Stimulated activated CD4-positive, alpha-beta T cell treated with anti-CD3 and anti-CD28 coated beads, Interleukin-1b, Interleukin-23, amount 100 ng/mL, for 1 hour (primary cell): ENCODE measurements at places on chromosomes 7 and 10.

DNA sequence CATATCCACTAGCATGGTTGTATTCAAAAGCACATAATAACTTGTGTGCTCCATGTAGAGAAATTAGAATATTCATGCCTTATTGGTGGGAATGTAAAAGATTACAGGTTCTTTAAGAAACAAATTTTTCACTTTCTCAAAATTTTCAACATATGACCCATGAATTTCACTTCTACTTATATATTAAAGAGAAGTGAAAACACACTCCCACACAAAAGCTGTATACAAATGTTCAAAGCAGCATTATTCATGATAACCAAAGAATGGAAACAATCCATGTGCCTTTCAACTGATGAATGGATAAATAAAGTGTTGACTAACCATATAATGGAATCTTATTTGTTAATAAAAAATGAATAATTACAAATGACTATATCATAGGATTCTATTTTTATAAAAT is 694.5 kb upstream of the PCDH15 start:
- no peak for DNase-seq

- DNase-seq = no peak
Measured at GRCh38 chr7:27032839-27033238, 63.0 kb downstream of the HOXA1 start.

- DNase-seq = no peak
Measured at GRCh38 chr10:99232360-99232999, 3.2 kb downstream of the HPSE2 start.

DNA sequence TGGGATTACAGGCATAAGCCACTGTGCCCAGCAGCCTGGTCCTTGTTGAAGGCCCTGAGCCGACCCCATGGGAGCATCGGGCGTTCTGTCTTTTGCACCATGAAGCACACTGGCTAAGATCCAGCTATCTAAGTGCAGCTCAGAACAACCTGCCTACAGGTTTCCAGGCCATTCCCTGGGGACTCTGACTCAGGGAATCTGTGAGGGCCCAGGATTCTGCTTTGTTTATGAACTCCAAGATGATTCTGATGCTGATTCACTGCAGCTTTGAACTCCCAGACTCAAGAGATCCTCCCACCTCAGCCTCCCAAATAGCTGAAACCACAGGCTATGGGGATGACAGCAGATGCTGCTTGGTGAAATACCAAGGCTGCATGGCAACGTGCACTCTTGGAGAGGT is 30.2 kb downstream of the NPTX2 start:
- no peak for DNase-seq

DNA sequence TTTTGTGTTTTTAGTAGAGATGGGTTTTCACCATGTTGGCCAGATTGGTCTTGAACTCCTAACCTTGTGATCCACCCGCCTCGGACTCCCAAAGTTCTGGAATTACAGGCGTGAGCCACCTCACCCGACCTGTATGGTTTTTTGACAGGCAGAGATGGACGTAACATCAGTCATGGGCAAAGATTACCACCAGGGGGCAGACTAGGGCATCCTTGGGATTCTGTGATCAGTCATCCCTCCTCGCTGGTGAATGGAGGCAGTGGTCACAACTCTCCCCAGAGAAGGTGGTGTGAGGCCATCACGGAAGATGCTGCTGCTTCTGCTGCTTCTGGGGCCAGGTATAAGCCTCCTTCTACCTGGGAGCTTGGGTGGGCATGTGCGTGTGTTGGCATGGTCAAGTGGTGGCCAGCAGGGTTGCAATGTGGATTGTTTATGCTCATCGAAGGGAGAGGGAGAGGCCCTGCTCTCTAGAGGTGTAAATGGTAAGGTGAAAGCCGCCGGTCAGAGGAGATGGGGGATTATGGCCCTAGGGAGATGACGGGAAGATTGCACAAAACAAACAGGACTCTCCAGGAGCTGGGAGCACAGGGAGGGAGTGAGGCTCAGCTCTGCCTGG is 122.7 kb upstream of the PRSS1 start:
- peak; percentile 53 for DNase-seq

GRCh38 chr7:32618987-32619386 is 123.7 kb downstream of the AVL9 start:
- DNase-seq = no peak

DNA sequence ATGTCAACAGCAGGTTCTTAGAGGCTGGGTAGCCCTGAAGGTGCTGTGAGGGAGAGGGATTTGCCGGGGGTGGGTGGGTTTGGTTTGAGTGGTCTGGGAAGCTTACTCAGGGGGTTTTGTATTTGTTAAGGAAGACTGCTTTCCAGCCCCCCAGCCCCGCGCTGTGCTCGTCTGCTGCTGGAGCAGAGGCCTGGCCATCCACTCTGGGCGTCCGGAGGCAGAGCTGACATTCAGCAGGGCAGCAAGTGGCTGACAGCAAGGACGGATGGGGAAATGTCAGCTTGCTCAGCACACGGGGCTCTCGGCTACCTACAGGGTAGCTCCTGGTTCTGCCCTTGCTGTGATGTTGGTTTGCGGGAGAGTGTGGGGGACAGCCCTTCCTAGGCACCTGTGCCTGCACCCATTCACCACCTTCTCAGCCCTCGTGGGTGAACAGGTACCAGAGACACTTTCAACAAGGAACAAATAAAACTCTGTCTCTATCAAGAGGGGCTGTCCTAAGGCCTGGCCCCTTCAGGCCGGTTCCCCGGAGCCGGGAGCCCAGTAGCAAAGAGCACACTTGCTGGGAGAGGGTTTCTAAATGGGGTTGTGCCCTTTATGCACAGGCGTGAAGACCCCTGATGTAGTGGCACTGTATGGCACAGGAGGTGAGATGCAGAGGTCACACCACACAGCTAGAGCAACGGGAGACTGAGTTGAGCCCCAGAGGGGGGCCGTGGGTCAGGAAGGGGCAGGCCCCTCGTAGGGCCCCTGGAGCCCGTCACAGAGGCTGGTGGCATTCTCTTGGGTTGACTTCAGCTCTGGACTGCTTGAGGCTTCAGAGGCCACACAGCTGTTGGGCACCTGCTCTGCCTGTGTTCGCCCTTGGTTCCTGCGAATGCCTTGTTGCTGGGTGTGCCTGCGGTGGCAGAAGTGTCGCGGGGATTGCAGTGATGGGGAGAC is 72.2 kb upstream of the SHH start:
- no peak for DNase-seq

GRCh38 chr10:69956741-69957230 is 95.9 kb upstream of the MACROH2A2 start:
- DNase-seq = no peak

DNA sequence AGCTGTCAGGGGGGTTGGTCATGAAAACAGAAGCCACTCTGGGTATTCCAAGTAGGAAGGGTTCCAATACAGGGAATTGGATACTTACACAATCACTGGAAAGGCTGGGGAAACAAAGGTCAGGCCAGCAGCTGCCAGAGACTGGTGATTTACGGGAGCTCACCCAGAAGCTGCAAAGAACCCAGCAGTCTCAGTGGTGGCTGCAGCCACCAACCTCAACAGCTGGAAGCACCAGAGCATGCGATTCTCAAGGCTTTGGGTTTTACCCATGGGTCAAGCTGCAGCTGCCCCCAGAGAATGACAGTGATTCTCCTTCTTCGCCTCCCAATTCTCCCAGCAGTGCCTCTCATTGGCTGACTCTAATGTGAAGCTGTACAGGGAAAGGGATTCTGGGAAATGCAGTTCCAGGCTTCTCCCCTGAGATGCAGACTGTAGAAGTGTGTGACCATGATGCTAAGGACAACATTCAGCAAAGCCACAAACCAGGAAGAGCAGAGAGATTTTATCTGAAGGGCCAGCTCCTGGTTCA is 107.2 kb upstream of the TCF7L2 start:
- DNase-seq = no peak

- DNase-seq = no peak
Measured at GRCh38 chr10:80739963-80740715, 202.4 kb downstream of the SH2D4B start.

- no peak for DNase-seq
Measured at GRCh38 chr7:101764221-101764620, 53.2 kb upstream of the CUX1 start.

DNA sequence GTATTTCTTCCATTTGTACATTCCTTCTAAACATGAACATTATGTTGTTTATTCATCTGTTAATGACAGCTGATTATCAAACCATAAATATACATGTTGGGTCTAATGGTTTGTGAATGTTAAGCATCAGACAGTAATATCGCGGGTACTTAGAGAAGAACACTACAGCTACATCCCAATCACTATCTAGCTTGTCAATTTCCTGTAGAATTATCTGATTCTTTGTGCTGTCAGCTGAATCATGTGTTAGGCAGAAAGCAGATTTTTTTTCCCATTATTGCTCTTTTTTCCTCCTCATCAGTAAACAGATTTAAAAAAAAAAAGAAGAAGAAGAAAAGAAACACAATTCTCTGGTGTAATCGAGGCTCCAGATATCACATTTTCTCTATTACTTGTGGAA is 183.6 kb upstream of the CTBP2 start:
- no peak for DNase-seq

DNA sequence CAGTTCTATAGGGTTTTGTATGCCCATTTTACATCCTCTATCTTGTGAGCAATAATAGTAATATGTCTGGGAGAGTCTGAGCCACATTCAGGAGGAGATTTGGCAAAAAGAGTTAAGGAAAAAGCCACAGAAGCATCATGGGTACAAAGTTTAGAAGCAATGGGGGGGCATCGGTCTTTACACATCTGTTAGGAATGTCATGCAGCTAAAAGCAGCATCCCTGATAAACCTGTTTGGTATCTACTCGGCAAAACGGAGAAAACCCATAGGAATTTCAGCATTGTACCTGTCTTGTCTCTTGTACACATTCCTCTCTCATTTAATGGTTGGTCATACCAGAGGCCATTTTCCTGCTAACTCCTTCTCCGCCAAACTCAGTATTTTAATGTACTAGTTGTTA is 12.5 kb upstream of the HERPUD2 start:
- no peak for DNase-seq

- DNase-seq = no peak
Measured at GRCh38 chr10:31536302-31536701, 217.3 kb downstream of the ZEB1 start.

DNA sequence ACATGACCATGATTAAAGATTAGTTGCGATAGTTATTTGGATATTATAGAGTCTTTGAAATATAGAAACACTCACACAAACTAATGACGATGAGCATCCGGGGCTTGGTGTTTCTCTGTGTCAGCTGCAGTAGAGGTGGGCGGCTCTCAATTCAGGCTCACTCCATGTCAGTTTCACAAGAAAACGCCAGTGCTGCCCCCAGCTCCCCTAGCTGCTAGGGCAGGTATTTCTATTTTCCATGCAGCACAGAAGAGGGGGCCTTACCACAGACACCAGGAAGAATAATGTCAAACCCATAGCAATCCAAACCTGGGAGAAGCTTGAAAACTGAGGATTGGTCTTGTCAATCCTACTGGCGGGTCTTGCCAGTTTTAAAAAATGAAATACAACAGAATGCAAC is 197.1 kb downstream of the PHTF2 start:
- DNase-seq = no peak

- no peak for DNase-seq
Measured at GRCh38 chr10:49356181-49356580, 39.7 kb downstream of the DRGX start.

- no peak for DNase-seq
Measured at GRCh38 chr7:156928406-156928747, 21.1 kb upstream of the NOM1 start.

DNA sequence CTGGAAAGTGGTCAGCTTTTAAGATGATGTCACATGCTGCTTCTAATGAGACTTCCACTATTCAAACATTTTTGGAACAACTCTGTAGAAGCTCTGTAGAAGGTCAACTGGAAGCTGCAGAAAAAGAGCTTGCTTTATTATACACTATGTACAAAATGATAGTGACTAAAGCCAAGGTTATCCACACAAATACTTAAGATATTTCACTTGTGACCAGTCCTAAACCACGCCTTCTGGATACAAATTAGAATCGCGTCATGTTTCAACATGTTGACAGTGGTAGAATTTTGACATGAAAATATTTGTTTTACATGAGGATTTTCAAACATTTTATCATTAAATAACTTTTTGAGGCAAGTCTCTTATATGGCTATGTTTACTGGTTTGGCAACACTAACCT is 499.6 kb upstream of the PHF14 start:
- DNase-seq = no peak

GRCh38 chr7:158028290-158028941 is 559.2 kb downstream of the PTPRN2 start:
- no peak for DNase-seq

- no peak for DNase-seq
Measured at GRCh38 chr10:5618829-5619228, 47.6 kb downstream of the ASB13 start.

DNA sequence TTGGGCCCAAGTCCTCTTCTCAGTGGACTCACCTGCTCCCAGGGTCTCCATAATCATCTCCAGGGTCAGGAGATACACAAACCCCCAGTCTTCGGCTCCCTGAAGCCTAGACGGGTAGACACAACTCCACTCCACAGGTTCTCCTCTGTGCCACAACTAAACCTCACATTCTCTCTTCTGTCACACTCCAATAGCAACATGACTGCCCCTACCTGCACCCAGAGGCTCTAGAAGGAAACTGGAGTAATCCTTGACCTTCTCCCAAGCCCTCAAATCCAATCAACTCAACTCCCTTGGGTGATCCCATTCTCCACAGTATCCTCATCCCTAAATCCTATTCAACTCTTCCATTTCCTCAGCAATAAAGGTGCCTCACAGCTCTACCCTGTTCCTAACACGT is 16.2 kb downstream of the HNRNPF start:
- DNase-seq = no peak

- no peak for DNase-seq
Measured at GRCh38 chr7:11130601-11131000, 156.9 kb downstream of the PHF14 start.

DNA sequence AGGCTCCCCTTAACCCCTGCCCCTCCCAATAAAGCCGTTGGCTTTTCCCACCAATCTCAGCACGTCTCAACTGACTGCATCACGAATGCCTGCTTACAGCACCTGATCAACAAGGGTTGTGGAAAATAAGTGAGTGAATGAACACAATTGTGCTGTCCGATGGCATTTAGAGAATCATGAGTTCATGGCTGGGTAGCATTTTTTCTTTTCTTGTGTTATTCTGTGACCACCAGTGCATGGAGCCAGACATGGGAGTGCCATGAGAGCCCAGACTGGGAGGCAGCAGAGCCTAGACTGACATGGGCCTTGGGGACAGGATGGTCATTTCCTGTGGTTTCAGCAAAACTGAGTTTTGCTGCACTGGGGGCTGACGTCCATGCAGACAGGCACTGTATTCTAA is 254.1 kb upstream of the IGFBP3 start:
- DNase-seq = no peak

- DNase-seq = no peak
Measured at GRCh38 chr10:94042834-94043175, 49.1 kb downstream of the PLCE1 start.

GRCh38 chr10:92886334-92886961 is 38.1 kb downstream of the EXOC6 start:
- no peak for DNase-seq
